ENCODE measurements at places on chromosomes 7 and 10. TPM values are rescaled to one million over a fixed set of nuclear protein-coding genes. Genes with fewer than 3 reads are reported as not detected.

JAKMIP3 gene
- 0.42 TPM for total RNA-seq

FBXL13 gene
- 0.97 TPM for total RNA-seq

KMT2E gene
- total RNA-seq = 36.8 TPM

EBF3 gene
- 1.4 TPM for total RNA-seq

PLEKHS1 gene
- total RNA-seq = not detected

ANKRD22 gene
- not detected for total RNA-seq

VDAC2 gene
- 213 TPM for total RNA-seq

GRCh38 chr10:102266670-102267069, 21.3 kb downstream of the GBF1 start:
- no peak for DNase-seq

DNA sequence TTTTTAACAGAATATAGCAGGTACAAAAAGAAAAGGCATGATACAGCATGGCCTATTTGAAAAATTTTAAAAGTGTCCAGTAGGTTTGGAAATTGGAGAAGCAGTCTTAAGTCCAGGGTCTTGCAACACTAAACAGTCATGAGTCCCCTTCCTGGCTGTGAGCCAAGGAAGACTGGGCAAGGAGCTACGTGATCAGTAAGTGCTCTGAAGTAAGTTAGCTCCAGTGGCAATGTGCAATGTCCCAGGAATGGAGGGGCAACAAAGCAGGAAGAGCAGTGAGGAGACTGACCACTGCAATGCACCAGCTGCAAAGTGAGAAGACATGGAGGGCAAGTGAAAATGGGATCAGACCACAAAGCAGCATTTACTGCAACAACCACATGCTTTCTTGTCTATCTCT, 72.9 kb upstream of the GRID1 start:
- no peak for DNase-seq

DNA sequence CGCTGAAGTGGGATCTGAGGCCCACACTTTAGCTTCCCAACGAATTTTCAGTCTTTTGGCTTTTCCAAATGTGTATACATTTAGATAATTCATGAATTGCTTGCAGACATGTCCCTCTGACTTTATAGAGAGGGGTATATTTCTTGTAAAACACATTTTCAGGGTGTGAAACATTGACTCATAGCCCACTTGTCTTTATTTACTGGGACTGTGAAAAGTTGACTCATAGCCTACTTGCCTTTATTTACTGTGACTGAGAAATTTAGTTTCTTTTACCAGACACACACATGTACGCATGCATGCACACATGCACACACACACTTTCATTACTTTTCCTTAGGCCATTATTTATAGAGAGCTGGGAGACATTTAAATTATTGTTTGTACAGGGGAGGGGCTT, 79.1 kb downstream of the VTI1A start:
- no peak for DNase-seq

- DNase-seq = no peak
Observed at GRCh38 chr7:19648791-19649190, 60.0 kb downstream of the POLR1F start.

DNA sequence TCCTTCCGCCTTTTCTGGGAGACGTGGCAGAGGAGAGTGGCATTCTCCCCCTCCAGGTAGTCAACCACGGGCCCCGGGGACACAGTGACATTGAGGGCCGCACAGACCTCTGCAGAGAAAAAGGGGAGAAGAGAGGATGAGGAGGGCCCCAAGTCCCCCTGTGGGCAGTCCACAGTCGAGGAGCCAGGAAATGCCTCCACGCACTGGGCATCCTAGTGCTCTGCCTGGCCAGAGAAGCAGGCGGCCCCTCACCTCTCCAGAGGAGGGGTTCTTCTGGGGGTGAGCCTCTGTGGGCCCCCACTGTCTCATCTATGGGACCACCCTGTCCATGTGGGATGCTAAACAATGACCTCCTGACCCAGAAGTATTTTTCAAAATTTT, 7.4 kb downstream of the VSTM4 start:
- DNase-seq = peak; percentile 37

- DNase-seq = no peak
Observed at GRCh38 chr10:3295582-3296151, 123.1 kb upstream of the PITRM1 start.

- DNase-seq = no peak
Observed at GRCh38 chr10:35219891-35220890, 93.5 kb downstream of the CREM start.

GRCh38 chr10:70494966-70495365, 16.4 kb downstream of the PALD1 start:
- no peak for DNase-seq

DNA sequence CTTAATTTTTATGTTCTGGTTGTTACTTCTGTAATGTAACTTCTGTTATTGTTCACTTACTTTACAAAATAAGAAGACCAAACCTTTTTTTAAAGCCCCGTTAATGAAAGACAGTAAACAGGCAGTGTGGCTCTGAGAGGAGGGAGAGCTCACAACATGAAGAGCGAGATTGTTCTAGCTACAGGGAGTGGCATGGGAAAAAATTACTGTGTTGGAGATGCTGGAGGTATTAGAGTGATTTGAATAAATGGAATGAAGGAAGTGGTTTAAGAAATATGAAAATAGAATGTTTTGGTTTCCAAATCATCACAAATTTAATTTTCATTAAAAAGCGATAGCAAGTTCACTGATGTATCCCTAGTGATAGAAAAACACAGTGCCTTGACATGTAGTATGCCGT, 31.8 kb downstream of the REEP3 start:
- DNase-seq = no peak

DNA sequence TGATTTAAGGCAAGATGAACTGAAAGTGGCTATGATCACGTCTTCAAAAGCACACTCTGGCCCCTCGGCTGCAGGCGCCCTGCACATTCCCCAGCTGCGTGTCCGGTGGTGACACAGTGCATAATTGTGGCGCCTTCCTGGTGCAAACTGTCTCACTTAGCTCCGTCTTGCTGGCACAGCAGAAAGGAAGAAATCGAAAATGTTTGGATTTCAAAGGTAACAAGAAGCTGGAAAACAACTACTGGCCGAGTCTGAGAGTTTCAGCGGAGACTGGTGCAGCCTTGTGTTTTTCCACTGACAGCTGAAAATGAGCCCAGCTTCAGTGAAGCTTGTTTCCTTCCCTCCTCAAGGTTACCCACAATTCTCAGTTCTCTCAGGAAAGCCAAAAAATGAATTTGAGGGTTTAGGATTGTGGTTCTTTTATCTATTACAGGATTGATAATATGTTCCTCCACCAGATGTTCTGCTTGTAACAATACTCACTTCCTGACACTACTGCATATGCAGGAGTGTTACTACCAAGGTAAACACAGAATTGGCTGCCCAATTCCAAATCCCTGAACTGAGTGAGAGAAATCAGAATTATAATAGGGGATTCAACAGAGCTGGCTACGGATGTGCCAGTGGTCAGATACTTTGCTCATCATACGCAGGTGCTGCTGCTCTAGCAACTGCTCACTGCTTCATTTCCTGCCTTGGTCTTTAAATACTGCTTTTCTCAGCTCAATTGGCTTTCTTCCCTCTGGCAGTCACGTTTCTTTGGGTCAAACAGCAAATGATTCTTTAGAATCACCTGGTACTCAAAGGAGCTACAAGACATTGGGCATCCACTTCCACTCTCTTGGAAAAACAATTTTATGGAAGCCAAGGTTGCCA, 63.7 kb downstream of the TRUB1 start:
- no peak for DNase-seq

DNA sequence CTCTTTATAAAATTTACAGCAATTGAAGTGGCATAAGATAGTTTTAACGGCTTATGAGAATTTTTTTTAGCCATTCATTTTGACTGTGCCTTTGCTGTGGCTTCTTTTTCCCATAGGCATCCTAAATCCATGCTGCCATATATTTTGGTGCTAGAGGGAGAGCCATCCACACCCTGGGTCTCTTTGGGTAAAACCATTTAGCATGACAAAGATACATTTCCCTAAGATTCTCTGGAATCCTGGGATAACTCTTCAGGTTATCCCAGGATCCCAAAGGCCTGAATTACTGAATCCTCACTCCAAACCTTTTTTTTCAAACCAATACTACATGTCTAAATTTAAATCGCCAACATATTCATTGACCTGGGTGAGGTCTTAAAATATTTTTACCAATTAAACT, 28.9 kb downstream of the DNAJC12 start:
- DNase-seq = peak; percentile 22

DNA sequence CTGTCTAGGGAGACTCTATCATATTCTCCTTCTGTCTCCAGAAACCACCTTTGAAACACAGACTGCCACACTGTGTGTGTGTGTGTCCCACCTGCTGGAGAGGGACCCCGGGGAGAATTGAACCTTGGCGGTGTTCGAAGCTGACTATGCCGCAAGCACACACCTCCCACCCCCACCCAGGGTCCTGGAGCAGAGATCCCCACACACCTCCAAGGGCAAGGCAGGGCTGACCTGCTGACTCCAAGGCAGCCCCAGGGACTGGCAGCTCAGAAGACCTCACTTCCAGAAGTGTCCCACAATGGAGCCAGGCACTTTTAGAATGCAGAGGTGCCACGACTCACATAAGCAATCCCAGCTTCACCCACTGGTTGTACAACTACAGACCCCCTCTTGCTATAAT, 13.1 kb downstream of the DRGX start:
- no peak for DNase-seq

- no peak for DNase-seq
Observed at GRCh38 chr7:71193099-71193810, 61.3 kb downstream of the GALNT17 start.

DNA sequence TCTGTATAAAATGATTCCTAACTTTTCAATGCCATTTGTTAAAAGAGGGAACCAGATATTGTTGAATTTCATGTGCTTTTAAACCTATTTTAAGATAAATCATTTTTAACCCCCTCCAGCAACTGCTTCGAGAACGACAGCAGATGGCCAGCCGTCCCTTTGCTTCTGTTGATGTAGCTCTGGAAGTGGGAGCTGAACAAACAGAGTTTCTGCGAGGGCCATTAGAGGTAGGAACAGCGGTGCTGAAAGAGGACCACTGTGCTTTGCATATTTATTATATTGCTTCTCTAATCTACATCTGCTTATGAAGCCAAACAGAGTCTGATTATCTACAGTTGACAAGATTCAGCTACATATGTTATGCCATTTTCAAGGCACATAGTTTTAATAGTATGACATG, 545.9 kb downstream of the GFRA1 start:
- DNase-seq = no peak

DNA sequence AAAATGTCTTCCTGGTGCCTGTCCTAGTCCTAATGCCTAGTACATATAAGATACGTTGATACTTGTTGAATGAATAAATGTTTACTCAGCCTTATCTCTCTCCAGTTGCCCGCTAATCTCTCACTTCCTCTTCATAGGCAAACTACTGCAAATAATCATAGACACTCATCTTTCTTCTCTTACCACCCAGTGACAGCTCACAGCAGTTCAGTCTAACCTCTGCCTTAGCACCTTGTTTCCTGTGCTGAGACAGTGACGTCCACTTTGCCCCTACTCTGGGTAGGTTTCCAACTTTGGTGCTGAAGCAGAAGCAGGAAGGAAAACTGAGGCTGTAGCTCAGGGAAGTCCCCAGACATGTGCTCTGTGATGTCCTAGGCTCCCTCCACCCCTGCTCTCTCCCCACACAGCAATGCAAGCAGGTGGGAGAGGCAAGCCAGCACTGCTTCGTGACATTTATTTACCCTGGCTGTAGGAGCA, 45.5 kb upstream of the RHOBTB1 start:
- no peak for DNase-seq
